ENCODE measurements at places on chromosomes 2 and 18. TPM values are rescaled to one million over a fixed set of nuclear protein-coding genes. Genes with fewer than 3 reads are reported as not detected.

Gene CIB4
- total RNA-seq: not detected

Gene DSG4
- total RNA-seq: not detected

Gene WDR75
- 15.1 TPM for total RNA-seq

Gene UPP2
- total RNA-seq: not detected

Gene LYPD1
- not detected for total RNA-seq

Gene FAM237A
- total RNA-seq: 2.0 TPM

Gene SIX2
- total RNA-seq: 0.40 TPM

Gene NEURL3
- not detected for total RNA-seq

Gene LINC00305
- not detected for total RNA-seq

Gene HOXD3
- total RNA-seq: 0.27 TPM

Gene ZCCHC2
- 18.0 TPM for total RNA-seq

Gene NYAP2
- not detected for total RNA-seq

Gene SF3B1
- 132 TPM for total RNA-seq

Gene SAG
- not detected for total RNA-seq

Gene WDR43
- total RNA-seq: 18.0 TPM

Gene FBXO48
- total RNA-seq: 0.92 TPM

Gene POLE4
- total RNA-seq: 37.9 TPM

Gene IRS1
- 24.1 TPM for total RNA-seq

Gene RPL31
- 703 TPM for total RNA-seq

Gene KATNAL2
- total RNA-seq: 2.7 TPM

Gene SERPINB3
- total RNA-seq: not detected

Gene TSGA10
- total RNA-seq: 4.7 TPM

Gene LGALSL
- 5.8 TPM for total RNA-seq

Gene GPR45
- total RNA-seq: not detected

Gene SFT2D3
- total RNA-seq: 3.1 TPM

Gene RIT2
- not detected for total RNA-seq

Data from left ventricle myocardium superior (tissue), 1 donor.